ENCODE measurements at places on chromosomes 3 and 15.

- DNase-seq = no peak
These were observed 210.2 kb downstream of the THSD4 start for GRCh38 chr15:71325481-71325880.

GRCh38 chr3:12629560-12629959 lies 34.4 kb downstream of the RAF1 start:
- no peak for DNase-seq

- no peak for DNase-seq
These were observed 386.4 kb downstream of the ZBTB20 start for GRCh38 chr3:114760679-114761078.

- no peak for DNase-seq
These were observed 25.7 kb downstream of the AMOTL2 start for GRCh38 chr3:134348524-134348923.

DNA sequence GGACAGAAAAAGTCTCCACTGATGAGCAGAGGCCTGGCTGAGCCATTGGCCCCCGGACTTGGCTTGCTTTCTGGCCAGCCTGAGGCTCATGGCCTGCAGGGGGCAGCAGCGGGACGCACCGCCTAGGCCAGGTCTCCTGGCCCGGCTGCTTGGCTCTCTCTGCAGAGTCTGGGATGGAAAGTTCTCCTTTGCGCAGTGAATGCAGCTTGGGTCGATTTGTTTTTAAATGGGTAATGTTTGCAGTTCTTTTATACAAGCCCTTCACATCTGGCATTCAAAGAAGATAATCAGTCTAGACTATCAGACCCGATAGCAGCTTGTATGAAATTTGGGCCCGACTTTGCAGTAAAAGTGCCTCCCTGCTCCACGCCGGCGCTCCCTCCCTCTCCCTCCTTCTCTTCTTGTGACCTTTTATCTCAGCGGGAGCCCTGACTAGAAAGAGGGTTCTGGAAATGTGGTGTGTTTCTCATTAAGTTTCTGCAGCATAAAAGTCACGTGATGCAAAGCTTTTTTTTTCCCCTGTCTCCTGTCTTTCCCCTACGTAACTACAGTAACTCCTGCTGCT lies 59.9 kb downstream of the ZNF621 start:
- peak; percentile 22 for DNase-seq

DNA sequence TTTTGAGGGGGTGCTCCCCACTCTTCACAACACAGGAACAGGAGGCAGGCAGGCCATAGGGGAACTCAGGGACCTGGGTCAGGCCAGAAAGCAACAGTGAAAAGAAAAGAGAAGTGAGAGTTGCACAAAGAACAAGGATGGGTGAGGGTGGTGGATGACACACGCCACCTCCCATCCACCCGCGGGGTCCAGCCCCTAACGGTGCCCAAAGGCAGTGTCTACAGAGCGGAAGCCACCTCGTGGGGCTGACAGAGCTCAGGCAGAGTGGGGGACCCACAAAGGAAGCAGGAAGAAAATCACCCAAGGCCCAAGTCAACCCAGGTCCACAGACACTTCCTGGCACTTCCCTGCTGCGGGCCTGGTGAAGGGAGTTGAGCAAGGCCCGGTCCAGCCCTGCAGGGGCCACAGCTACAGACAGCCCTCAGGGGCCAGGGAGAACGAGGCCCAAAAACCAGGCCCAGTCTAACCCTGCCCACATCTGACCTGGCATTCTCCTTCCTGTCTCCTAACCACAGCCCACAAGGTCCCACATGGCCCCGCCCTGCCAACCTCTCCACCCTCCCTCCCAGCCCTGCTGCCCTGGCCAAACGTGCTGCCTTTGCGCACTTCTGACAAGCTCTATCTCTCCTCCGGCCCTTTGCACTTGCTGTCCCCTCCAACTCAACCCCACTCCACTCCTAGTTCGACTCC lies 5.9 kb downstream of the NUP210 start:
- peak; percentile 98 for DNase-seq

GRCh38 chr15:87549296-87549695 lies 707.2 kb downstream of the NTRK3 start:
- no peak for DNase-seq

GRCh38 chr3:57877116-57877515 lies 121.0 kb downstream of the SLMAP start:
- no peak for DNase-seq

GRCh38 chr3:33075995-33076394 lies 21.0 kb downstream of the GLB1 start:
- DNase-seq = no peak

- DNase-seq = no peak
These were observed 19.9 kb downstream of the SLC51A start for GRCh38 chr3:196236223-196236622.

DNA sequence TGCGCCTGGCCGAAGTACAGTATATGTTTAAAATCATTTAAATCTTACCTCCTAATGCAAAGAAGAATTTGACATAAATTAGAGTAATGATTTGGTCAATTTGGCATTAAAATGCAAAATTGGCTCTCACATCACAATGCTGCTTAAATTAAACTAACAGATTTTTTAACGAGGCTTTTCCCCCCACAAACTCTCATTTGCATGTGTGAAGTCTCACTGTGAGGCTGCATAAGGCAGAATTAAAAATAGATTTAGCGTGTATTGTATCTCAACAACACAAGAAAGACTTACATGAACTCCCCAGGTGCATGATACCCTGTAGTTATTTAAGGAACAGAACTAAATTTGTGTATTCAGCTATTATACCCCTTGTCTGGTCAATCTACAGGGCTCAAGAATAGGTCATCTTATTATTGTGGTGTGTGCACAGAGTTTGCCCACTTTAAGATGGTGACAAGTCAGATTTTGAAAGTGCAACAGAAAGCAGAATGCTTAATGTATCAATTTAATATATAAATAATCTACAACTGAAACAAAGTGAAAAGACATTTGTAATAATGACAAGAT lies 897.9 kb downstream of the EPHA3 start:
- no peak for DNase-seq

GRCh38 chr15:88603885-88604284 lies 17.3 kb upstream of the AEN start:
- DNase-seq = no peak

GRCh38 chr3:133448478-133449122 lies 48.7 kb downstream of the BFSP2 start:
- DNase-seq = no peak

- DNase-seq = no peak
These were observed 51.9 kb downstream of the KY start for GRCh38 chr3:134598763-134599545.

- no peak for DNase-seq
These were observed 153.1 kb downstream of the SEMA6D start for GRCh38 chr15:47870300-47870955.

Measured in HL-60 (cell line).